ENCODE measurements at places on chromosomes 7 and 10.

GRCh38 chr10:123852411-123852951 lies 39.1 kb downstream of the CPXM2 start:
- no peaks in the 10 kb centered on the region for H3K36me3 ChIP-seq
- no peak overlapping the region for H3K4me3 ChIP-seq
- no peak overlapping the region for H3K27ac ChIP-seq
- DNase-seq: no peak

DNA sequence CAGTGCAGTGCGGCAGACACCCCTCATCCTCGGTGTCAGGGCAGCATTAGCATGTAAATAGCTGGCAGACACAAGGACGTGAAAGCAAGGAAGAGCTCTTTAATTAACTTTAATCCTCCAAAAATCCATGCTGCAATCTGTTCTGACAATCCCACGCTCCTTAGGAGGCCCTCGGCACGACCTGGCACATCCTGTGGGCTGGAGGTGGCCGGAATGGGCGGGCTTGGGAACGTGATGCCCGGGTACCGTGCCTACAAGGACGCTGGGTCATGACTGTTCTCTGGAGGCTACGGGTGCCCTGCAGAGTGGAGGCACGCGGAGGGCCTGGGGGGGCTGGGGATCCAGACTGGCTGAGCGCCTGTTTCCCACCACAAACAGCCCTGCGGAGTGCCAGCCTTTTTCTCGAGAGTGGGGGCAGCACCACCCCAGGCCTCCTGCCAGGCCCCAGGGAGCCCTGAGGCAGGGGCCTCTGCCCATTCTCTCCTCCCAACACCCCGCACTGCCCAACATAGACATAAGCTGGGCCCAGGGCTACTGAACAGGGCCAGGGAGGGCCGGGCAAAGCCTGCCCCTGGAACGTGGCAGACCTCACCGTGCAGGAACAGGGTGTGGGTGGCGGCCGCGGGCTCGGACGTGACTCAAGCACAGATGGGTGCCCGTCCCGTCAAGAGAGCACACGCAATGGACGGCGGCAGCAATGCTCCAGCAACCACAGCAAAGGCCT lies 189.3 kb downstream of the MAD1L1 start:
- no peak for DNase-seq
- H3K4me3 ChIP-seq: no peak overlapping the region
- no peak overlapping the region for H3K27ac ChIP-seq
- no peaks in the 10 kb centered on the region for H3K27me3 ChIP-seq
- peaks cover 13% of the 10 kb centered on the region for H3K36me3 ChIP-seq

- H3K36me3 ChIP-seq: no peaks in the 10 kb centered on the region
- no peaks in the 10 kb centered on the region for H3K4me1 ChIP-seq
- DNase-seq: no peak
- H3K27me3 ChIP-seq: no peaks in the 10 kb centered on the region
- no peak overlapping the region for H3K4me3 ChIP-seq
Observed at GRCh38 chr10:82558014-82558607, 683.1 kb downstream of the NRG3 start.

- H3K27me3 ChIP-seq: no peaks in the 10 kb centered on the region
- no peak overlapping the region for H3K4me3 ChIP-seq
- H3K36me3 ChIP-seq: no peaks in the 10 kb centered on the region
- peaks cover 32% of the 10 kb centered on the region for H3K4me1 ChIP-seq
- H3K27ac ChIP-seq: no peak overlapping the region
- DNase-seq: no peak
Observed at GRCh38 chr7:76129836-76130235, 71.9 kb upstream of the SRRM3 start.

GRCh38 chr10:14383266-14383665 lies 52.5 kb upstream of the FRMD4A start:
- H3K27ac ChIP-seq: no peak overlapping the region
- H3K27me3 ChIP-seq: peaks cover 51% of the 10 kb centered on the region
- no peaks in the 10 kb centered on the region for H3K36me3 ChIP-seq
- no peak for DNase-seq
- peaks cover 14% of the 10 kb centered on the region for H3K4me1 ChIP-seq
- no peak overlapping the region for H3K4me3 ChIP-seq

- no peaks in the 10 kb centered on the region for H3K27me3 ChIP-seq
- H3K4me1 ChIP-seq: peaks cover 22% of the 10 kb centered on the region
- H3K36me3 ChIP-seq: no peaks in the 10 kb centered on the region
- DNase-seq: no peak
Observed at GRCh38 chr10:103680869-103681236, 174.5 kb downstream of the SH3PXD2A start.

DNA sequence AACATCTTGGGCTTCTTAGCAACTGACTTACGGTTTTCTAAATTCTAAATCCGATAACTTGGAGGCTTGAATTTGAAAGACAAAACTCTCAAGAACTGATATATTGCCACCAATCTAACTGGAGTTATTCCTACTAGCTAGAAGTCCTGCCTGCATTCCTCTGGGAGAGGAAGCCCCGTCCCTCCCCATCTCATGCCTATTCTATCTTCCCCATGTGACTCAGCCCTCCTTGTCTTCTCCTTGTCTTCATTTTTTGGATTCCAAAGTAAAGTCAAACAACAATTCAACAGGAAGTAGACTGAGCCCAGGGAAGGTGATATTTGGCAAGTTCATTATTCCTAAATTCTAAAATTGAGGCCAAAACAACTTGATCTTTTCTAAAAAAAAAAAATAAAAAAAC lies 587.7 kb downstream of the KCNMA1 start:
- H3K4me1 ChIP-seq: peaks cover 11% of the 10 kb centered on the region
- DNase-seq: no peak
- no peak overlapping the region for H3K4me3 ChIP-seq
- H3K36me3 ChIP-seq: no peaks in the 10 kb centered on the region

Measured in activated T-helper 2 cell treated with anti-CD3 and anti-CD28 coated beads, Interferon-gamma antibody, Interleukin-2, Interleukin-4, amounts not matched to agents 10 μg/mL and 5 μg/mL and 100 μg/mL, durations not matched to agents 14 hours and 24 hours and 36 hours (primary cell).